Activated T-helper 2 cell treated with anti-CD3 and anti-CD28 coated beads, Interferon-gamma antibody, Interleukin-2, Interleukin-4, amounts not matched to agents 10 μg/mL and 5 μg/mL and 100 μg/mL, durations not matched to agents 14 hours and 24 hours and 36 hours (primary cell): ENCODE measurements at places on chromosomes 1 and 21.

GRCh38 chr1:201322653-201323510, 39.6 kb downstream of the PKP1 start:
- H3K4me3 ChIP-seq: no peak overlapping the region
- H3K4me1 ChIP-seq: no peaks in the 10 kb centered on the region
- peaks cover 6% of the 10 kb centered on the region for H3K27me3 ChIP-seq
- no peaks in the 10 kb centered on the region for H3K36me3 ChIP-seq
- H3K27ac ChIP-seq: no peak overlapping the region

GRCh38 chr1:51716746-51717145, 99.9 kb downstream of the OSBPL9 start:
- no peak overlapping the region for H3K27ac ChIP-seq
- H3K27me3 ChIP-seq: no peaks in the 10 kb centered on the region
- H3K4me3 ChIP-seq: no peak overlapping the region
- peaks cover 3% of the 10 kb centered on the region for H3K4me1 ChIP-seq

GRCh38 chr1:98661544-98662355, at the start of gene SNX7:
Gene SNX7 (plus strand): TSS chr1:98661721. CDS start chr1:98661732, 11 bp downstream.
- H3K27me3 ChIP-seq: peaks cover 48% of the 10 kb centered on the region
- no peak for DNase-seq

GRCh38 chr21:35963920-35964451, 96.3 kb downstream of the SETD4 start:
- no peaks in the 10 kb centered on the region for H3K4me1 ChIP-seq
- no peak for DNase-seq
- H3K27me3 ChIP-seq: peaks cover 10% of the 10 kb centered on the region
- H3K36me3 ChIP-seq: no peaks in the 10 kb centered on the region
- H3K4me3 ChIP-seq: no peak overlapping the region

GRCh38 chr1:3251807-3252428, 182.9 kb downstream of the PRDM16 start:
- H3K4me3 ChIP-seq: no peak overlapping the region
- H3K4me1 ChIP-seq: no peaks in the 10 kb centered on the region
- no peak overlapping the region for H3K27ac ChIP-seq
- DNase-seq: no peak

DNA sequence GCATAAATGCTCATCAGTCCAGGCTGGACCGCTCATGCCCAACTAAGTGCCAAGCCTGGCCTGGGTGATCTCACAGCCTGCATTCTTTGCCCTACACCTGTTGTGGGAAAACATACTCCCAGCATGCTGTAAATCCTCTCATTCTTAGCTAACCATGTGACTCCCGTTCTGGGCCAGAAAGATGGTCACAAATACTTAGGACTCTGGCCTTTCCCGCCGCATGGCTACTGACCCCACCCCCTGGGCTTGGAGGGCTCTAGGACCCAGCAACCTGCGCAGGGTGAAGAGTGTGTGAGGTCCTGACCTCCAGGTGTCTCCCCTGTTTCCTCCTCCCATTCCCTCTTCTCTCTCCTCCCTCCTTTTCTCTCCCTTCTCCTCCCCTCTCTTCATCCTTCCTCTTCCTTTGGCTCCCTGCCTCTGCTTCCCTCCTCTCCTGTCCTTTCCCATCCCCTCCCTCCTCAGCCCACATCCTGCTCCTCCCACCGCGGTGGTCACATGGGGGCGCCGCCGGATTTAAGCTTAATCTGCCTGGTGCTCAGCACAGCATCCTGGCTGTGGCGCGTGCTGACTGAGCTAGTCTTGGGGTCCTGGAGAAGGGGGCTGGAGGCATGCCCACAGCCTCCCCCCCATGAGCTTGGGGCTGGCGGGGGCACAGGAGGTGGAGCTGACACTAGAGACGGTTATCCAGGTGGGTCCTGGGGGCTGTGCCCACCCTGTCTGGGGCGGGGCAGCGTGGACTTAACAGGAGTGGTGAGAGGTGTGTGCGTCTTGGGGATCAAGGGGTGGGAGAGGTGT, at the start of gene CROCC:
TSS of gene CROCC (plus strand) at position 541 of the 795 bp plus-strand sequence. CDS start at position 629, 88 bp downstream.
- peaks cover 11% of the 10 kb centered on the region for H3K4me1 ChIP-seq
- peak within 1 kb of the TSS; percentile 58 for H3K27ac ChIP-seq
- H3K4me3 ChIP-seq: peak within 1 kb of the TSS; percentile 34
- no peak for DNase-seq
- H3K36me3 ChIP-seq: no peaks in the 10 kb centered on the region

DNA sequence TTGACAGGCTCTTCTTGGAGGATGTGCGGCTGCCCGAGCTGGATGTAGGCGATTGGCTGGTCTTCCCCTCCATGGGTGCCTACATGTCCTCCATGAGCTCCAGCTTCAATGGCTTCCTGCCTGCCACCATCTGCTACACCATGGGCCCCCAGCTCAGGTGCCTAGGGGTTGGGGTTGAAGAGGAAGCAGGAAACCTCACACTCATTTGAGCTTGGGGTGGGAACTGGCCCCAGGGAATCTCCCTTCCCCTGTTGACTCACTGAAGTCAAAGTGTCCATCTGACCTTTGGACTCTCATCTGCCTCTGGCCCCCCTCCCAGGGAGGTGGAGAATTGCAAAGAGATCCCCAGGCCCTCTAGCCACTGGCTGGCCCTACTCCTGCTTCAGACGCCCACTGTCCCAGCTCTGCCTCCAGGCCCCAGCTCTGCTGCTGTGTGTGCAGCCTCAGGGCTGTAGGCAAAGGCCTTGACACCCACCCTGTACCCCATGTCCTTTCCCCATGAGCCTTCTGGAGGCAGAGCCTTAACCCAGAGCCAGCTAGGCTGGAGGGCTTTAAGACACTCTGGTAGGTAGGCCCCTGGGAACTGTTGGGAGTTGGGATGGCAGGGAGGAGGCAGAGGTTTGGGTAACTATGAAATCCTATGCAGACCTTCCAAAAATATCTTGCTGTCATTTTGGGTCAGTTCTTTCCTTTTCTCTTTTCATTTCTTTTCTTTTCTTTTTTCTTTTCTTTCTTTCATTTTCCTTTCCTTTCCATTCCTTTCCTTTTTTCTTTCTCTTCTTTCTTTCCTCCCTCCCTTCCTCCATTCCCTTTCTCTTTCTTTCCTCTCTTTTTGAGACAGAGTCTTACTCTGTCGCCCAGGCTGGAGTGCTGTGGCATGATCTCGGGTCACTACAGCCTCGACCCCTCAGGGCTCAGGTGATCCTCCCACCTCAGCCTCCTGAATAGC, 66.9 kb upstream of the TINAGL1 start:
- peaks cover 3% of the 10 kb centered on the region for H3K27me3 ChIP-seq
- H3K4me1 ChIP-seq: peaks cover 22% of the 10 kb centered on the region
- H3K4me3 ChIP-seq: no peak overlapping the region
- H3K27ac ChIP-seq: peak overlapping the region; percentile 28
- no peak for DNase-seq
- no peaks in the 10 kb centered on the region for H3K36me3 ChIP-seq

DNA sequence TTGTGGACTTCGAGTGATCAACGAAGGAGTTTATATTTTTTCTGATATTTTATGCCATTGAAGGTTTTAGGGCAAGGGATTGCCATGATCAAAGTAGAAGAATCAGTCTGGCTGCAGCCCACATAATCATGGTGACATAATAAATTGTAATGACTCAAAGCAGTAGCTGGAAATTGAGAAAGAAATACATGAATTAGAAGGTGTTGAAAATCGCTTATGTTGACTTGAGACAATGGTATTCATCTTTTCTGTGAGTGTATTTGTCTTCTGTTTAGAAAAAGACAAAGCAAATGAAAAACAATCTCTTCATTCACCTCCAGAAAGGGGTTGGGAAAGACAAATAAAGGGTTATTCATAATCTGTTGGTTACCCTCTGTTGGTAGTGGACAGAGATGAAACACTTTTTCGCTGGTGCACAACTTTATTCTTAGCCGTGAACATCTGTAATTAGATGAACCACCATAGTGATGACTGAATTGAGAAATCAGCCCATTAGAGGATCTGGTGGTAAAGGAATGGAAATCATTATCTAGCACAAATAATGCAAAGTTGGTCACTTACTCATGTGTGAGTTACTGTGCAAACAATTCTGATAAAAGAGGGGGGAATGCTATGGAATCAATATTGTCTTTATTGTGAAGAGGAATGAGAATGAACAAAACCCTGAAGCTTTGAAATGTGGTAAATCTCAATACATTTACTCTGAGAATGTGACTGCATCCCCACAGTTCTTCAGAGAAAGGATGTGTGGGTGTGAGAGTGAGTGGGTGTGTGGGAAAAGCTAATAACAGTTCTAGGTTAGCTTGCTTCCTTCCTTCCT, 121.8 kb downstream of the NTNG1 start:
- no peaks in the 10 kb centered on the region for H3K36me3 ChIP-seq
- no peak overlapping the region for H3K4me3 ChIP-seq
- no peak for DNase-seq

- H3K27ac ChIP-seq: no peak overlapping the region
- H3K4me1 ChIP-seq: peaks cover 8% of the 10 kb centered on the region
- no peaks in the 10 kb centered on the region for H3K36me3 ChIP-seq
- no peak for DNase-seq
Observed at GRCh38 chr1:25540750-25541342, 2.6 kb upstream of the LDLRAP1 start.

DNA sequence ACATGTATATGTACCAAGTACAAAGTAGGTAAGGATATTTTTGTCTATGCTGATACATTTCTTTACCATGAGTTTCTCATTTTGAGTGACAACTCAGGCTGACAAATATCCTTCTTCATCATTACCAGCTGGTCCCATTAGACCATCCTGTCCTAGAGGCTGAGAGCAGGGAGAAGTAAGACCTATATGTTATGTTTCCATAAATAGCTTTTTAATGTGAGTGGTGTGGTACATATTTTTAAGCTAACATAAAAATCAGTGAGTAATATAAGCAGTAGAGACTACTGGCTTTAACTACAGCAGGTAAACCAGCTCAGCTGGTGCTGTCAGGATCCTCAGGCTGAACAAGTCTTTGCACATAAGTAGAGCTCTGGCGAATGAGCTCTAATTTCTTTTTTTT, 62.4 kb downstream of the CLEC20A start:
- no peaks in the 10 kb centered on the region for H3K36me3 ChIP-seq
- H3K27ac ChIP-seq: no peak overlapping the region
- H3K4me3 ChIP-seq: no peak overlapping the region
- no peaks in the 10 kb centered on the region for H3K27me3 ChIP-seq

DNA sequence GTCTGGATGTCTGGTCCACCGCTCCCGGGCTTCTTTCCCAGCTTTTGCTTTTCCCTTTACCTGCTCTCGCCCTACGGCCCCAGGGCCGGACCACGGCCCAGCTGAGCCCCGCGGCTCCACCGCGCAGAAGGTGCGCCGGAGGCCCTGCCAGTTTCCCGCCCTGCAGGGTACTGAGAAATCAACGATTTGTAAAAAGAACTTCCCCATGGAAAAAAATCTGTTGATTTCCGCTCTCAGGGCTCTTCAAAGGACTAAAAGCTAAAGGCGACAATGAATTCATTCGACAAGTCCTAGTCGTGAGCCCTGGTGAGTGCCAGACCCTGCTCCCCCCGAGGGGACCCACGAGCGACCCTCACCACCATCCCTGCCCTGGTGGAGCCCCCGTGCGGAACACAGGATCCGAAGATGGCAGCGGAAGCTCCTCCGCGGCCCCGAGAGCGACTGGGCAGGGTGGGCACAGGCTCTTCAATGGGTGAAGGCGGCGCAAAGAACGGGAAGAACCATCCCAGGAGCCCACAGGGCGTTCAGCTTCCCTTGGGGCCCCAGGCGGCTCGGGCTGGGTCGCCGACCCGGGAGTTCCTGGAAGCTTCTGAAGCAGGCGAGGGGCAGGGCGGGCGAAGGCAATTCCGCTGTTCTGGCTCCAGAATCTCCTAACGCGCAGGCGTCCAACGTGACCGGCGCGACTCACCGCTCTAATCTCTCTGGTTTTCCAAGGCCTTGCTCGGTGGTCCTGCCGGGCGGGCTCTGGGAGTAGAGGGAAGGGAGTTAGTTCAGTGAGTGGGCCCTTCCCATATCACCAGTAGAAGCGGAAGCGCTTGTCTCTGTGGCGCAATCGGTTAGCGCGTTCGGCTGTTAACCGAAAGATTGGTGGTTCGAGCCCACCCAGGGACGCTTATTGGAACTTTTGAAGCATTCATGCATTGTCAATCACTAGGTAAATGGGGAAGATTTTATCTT, 6.6 kb upstream of the RNU1-2 start:
- peak overlapping the region; percentile 81 for H3K4me3 ChIP-seq
- H3K27me3 ChIP-seq: peaks cover 77% of the 10 kb centered on the region
- peaks cover 8% of the 10 kb centered on the region for H3K4me1 ChIP-seq
- H3K27ac ChIP-seq: peak overlapping the region; percentile 19
- DNase-seq: no peak
- H3K36me3 ChIP-seq: no peaks in the 10 kb centered on the region

DNA sequence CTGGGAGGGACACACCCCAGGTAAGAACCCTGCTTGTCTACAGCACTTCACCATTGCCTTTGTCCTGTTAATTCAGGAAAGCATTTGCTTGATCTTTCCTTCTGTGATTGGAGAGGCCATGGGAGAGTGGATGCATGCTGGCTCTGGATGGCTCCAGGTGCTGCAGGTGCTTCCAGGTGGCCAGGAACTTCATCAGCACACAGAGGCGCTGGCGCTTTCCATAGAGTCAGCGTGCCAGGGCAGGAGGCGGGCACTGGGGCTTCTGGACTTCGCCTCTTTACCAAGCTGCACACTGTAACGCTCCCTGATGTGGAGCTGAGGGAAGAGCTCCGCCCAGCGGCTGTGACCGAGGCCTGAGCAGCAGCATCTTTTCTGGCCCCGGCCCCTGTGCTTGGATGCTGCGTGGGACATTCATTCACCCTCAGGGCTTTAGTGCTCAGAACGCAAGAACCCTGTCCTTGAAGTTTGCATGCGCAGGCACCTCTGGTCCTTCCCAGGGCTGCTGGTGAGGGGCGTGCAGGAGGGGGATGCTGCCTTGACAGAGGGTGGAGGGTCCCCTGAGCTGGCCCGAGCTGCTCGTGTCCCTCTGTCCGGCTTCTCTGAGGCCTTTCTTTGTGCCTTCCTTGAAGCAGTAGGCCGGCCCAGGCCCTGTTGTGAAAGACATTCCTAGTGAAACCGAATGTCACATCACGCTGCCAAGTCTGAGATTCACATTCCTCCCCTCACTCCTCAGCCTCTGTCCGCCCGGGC, 1.6 kb upstream of the MX2 start:
- no peak for DNase-seq
- H3K36me3 ChIP-seq: no peaks in the 10 kb centered on the region
- no peak overlapping the region for H3K27ac ChIP-seq
- peaks cover 37% of the 10 kb centered on the region for H3K4me1 ChIP-seq

DNA sequence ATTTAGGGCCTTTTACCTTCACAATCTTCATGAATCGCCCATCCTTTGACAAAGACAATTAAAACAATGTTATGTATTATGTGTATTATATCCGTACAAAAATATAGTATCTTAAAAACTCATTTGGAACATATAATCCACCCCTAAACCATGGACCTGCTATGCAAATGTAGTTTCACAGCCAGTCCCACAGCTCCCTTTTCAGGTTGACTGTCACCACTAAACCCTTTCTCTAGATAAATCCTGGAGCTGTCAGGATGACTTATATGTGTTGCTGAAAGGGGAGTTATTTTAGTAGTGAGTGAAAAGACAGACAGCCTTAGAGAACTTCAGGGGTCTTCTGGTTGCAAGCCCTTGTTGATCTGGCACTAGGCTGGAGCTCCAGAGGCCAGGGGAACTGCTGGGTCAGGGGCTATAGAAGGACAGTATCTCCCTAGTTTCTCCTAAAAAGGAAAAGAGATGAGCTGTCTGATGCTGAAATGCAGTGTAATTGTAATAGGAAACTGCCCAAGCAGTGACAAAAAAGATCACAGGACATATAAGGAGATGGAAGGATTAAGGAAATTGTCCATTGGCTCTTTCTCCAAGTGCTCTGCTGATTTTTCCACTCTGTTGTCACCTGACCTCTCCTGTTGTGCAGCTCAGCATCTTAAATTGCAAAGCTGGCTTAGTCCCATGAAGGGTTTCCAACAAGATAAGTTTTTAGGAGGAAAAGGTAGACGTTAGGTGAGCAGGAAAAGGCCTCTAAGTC, 127.7 kb downstream of the S1PR1 start:
- peaks cover 1% of the 10 kb centered on the region for H3K4me1 ChIP-seq
- no peaks in the 10 kb centered on the region for H3K36me3 ChIP-seq
- H3K27ac ChIP-seq: no peak overlapping the region
- no peak for DNase-seq
